GM03348 (cell line): ENCODE measurements at places on chromosomes 5 and 9.

DNA sequence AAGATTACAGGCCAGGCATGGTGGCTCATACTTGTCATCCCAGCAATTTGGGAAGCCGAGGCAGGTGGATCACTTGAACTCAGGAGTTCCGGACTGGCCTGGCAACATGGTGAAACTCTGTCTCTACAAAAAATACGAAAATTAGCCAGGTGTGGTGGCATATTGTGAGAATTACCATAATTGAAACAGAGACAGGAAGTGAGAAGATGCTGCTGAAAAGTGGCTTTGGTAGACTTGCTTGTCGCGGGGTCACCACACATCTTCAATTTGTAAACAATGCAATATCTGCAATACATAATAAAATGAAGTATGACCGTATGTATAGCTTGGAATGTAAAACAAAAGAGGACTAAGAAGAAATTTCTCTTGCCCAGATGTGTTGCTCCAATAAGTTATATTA is 490.5 kb downstream of the GABRG2 start:
- DNase-seq: no peak

DNA sequence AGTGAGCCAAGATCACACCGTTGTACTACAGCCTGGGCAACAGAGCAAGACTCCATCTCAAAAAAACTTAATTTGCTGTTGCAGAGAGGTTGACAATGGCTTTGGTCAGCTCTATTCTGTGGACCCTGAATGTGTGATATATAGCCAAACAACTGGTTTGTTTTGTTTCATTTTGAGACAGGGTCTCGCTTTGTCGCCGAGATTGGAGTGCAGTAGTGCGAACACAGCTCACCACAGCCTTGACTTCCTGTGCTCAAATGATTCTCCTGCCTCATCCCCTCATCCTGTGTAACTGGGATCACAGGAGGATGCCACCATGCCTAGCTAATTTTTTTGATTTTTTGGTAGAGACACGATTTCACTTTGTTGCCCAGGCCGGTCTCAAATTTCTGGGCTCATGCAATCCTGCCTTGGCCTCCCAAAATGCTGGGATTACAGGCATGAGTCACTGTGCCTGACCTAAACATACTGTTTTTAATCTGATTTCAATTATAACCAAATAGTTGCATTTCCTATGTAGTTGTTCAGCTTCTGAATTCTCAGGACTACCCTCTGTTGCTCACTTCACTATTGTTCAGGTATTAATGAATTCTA is 9.8 kb downstream of the RNF183 start:
- peak; percentile 48 for DNase-seq

GRCh38 chr9:784202-784601 is 57.3 kb upstream of the DMRT1 start:
- DNase-seq: no peak

DNA sequence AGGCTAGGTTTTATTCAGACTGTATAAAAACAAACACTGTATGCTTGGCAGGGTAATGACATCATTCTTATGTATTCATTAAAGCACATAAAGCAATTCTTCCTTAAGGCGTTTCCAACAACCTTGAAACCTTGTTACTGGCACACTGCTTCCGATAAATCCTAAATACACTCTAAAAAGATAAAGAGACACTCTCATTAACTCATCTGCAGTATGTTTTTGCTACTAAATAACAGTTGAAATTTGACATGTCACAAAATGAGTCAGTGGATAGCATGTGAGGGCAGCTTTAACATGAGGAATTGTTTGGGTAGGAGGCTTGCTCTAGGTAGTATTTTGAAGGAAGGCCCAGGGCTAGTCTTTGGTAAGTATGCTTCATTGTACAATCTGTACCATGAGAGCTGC is 13.7 kb downstream of the YIPF5 start:
- no peak for DNase-seq

DNA sequence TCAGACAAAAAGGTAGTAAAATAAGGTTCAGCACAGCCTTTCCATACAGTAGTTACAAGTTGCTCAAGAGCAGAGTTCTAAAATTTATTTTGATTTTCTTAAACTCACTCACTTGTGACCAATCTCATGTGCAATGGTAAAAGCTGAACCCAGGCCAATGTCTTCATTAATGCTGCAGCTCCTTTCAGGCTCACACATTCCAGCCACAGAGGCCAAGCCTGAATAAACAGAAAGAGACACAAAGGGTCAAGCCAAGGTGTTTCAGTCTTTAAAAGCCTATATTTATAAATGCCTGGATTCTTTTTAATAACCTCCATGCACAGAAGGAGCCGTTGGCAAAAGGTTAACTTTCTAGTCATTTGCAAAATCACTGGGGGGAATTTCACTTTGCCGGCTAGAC is 152.5 kb downstream of the ADAMTS6 start:
- no peak for DNase-seq

DNA sequence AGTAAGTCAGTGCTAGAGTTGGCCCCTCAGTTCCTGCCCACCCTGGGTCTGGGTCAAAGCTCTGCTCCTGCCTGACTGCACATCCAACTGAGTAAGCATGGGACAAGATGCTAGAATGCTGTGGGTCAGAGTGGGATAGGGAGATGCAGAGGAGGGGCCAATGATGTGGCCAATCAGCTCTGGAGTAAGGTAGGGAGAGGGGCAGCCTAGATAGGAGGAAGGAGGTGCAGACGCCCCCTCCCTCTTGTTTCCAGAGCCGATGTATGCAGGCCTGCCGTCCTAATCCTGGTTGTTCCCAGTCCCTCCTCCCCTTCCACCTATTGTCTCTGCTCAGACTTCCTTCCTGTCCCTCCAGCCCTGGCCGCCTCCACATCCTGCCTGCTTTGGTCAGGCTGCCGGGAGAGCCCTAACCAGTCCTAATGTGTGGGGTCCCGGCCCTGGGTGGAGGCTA is 1.3 kb downstream of the ARAP3 start:
- no peak for DNase-seq

DNA sequence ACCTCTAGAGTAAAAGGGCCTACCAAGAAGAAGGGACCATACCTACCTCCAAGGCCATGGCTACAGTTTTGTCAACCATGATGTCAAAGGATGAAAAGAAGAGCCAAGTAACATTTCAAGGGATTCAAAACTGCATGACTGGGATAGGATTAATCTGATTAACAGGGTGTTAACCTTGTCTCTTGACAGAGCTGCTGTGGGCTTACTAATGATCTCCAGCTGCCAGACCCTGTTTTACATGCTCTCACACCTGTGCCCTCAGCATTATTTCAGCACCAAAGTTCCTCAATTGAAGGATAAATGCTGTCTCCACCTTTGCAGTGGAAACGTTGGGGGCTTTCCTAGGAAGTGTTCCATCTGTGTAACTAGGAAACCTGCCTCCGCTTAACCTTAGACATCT is 78.3 kb downstream of the DMAC1 start:
- no peak for DNase-seq

- DNase-seq: no peak
Measured at GRCh38 chr5:161411156-161411555, 135.4 kb downstream of the GABRB2 start.

DNA sequence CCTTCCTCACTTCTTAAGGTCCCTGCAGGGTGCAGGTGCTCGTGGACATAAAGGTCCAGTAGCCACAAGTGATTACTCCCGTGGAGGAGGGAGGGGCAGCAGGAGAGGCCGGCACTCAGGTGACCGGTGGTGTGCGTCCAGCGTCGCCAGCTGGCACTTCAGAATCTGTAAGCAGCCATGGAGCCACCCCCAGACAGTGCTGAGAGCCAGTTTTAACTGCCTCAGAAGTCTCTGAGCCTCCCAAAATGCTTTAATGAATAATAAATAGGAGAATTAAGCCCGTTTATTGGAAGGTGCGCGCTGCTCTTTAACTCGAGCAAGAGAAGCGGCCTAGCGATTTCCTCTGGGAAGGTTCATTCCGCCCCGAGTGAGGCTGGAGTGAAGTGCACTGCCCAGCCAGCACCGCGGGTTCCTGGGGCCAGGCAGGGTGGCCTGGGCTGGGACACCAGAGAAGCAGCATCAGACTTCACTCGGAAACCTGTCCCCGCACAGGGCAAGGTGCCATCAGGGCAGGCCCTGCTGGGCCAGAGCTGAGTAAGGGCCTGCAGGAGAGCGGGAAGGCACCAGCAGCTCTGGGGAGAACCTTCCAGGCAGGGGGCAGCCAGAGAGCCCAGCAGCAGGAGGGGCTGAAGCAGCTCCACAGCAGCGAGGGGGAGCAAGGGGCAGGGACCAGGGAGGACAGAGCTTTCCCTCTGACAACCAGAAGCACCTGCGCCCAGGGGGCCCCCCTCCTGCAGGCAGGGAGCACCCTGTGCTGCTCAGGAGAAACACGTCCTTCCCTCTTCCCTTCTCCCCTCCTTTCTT is 61.2 kb downstream of the VAV2 start:
- DNase-seq: no peak

GRCh38 chr5:172572440-172572839 is 68.6 kb upstream of the NEURL1B start:
- no peak for DNase-seq

DNA sequence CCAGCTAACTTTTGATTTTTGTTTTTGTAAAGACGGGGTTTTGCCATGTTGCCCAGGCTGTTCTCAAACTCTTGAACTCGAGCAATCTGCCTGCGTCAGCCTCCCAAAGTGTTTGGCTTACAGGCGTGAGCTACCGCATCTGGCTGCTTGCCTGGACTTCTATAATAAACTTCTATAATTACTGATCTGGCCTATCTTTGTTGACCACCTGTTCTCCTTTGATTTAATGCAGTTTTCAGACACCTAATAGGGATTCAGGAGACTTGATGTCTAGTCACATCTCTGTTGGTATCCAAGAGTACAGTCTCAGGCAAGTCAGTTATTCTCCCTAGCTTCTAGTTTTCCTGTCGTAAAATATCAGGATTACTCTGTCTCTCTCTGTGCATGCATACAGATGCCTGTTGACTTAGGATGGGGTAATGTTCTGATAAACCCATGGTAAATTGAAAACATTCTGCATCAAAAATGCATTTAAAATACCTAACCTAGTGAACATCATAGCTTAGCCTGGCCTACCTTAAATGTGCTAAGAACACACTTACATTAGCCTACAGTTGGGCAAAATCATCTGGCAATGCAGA is 51.5 kb upstream of the NR3C1 start:
- no peak for DNase-seq

DNA sequence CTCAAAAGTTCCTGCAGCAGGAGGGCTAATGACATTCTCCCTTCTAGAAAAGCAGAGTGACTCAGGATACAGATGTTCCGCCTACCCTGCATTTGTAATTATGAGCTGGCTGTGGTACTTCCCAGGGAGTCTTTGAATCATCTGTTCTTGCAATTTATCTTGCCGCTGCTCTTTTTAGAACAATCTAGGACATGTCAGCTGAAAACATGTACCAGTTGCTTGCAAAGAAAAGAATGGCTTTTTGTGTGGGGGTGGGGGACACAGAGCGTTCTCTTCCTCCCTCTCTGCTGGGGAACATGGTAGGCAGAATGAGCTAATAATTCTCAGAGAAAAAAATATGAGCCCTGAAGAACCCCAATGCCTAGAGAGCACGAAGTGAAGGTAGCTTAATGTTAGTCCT is 51.7 kb upstream of the TUT7 start:
- DNase-seq: peak; percentile 74

- no peak for DNase-seq
Measured at GRCh38 chr5:140018096-140018481, 25.0 kb downstream of the NRG2 start.

DNA sequence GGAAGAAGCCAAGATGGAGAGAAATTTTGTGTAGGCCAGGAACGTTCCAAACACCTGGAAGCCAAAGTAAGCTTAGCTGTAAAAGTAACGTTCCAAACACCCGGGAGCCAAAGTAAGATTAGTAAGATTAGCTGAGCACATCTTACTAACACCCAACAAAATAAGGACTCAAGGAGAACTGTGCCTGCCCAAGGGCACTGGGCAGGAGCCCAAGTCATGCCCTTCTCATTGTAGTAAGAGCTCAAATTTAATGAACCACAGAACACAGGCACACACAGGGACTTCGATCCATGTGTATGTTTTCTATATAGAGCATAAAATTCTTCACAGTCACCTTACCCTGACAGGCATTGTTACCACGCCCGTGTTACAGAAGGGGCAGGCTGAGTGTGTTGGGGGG is 36.1 kb upstream of the NXNL2 start:
- no peak for DNase-seq

DNA sequence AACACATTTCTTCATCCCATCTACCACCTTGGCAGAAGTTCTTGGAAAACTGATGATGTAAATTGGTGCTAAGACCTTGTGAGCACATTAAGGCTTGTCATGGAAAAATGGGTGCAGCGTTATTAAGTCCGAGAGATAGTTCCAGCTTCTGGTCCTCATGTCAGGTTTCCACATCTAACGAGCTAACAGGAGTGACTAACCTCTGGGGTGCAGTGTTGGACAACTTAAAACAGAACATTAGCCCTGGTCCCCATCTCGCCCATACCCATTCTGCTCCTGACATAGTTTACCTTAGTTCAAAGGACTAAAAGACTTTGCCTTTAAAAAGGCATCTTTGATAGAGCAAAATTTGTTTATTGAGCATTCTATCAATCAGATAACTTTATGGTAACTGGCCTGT is 128.0 kb downstream of the SLC1A3 start:
- peak; percentile 17 for DNase-seq

DNA sequence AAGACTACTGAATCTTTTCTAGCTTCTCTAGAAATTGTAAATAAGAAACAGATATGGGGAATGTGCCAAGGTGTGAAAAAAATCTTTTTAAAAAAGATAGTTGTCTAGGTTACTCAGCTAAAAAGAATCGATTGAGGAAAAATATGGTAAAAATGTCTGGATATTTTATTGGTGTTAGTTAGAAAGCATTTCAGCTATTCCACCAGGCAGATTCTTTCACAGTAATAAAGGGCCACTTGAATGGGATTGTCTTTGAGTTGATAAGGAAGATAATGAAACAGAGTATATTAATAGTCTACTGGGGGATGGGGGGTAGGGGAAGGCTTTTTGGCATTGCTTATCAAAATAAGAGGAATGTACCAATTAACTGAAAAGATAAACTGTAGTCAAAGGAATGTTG is 51.9 kb downstream of the SLIT3 start:
- DNase-seq: peak; percentile 54

- DNase-seq: no peak
Measured at GRCh38 chr5:51047369-51047768, 335.9 kb upstream of the ISL1 start.

- DNase-seq: no peak
Measured at GRCh38 chr9:7760014-7760415, 39.6 kb downstream of the DMAC1 start.

GRCh38 chr5:150763023-150763769 is 4.4 kb upstream of the DCTN4 start:
- DNase-seq: peak; percentile 64

- DNase-seq: no peak
Measured at GRCh38 chr5:33479311-33479710, 38.5 kb downstream of the TARS1 start.

- no peak for DNase-seq
Measured at GRCh38 chr5:148974642-148975327, 88.1 kb downstream of the SH3TC2 start.

GRCh38 chr5:90134381-90134780 is 275.2 kb downstream of the CETN3 start:
- no peak for DNase-seq
